Right kidney (tissue), 9 donors: ENCODE measurements at places on chromosomes 2 and 18.

DNA sequence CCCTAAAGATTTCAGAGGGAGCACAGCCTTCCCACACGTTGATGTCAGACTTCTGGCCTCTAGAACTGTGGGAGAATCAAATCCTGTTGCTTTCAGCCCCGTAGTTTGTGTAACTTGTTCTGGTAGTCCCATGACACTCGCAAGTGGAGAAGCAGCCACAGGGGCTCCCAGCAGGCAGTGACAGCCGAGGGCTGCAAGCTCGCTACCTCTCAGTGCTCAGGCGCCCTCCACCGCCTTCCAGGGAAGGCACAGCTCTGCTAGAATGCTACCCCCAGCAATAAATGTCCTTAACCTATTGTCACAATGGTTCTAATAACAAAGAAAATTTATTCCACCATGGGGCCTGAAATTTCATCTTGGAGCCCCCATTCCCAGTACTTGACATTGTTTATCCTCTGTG lies 143.1 kb upstream of the ZNF236 start:
- no peak for DNase-seq

DNA sequence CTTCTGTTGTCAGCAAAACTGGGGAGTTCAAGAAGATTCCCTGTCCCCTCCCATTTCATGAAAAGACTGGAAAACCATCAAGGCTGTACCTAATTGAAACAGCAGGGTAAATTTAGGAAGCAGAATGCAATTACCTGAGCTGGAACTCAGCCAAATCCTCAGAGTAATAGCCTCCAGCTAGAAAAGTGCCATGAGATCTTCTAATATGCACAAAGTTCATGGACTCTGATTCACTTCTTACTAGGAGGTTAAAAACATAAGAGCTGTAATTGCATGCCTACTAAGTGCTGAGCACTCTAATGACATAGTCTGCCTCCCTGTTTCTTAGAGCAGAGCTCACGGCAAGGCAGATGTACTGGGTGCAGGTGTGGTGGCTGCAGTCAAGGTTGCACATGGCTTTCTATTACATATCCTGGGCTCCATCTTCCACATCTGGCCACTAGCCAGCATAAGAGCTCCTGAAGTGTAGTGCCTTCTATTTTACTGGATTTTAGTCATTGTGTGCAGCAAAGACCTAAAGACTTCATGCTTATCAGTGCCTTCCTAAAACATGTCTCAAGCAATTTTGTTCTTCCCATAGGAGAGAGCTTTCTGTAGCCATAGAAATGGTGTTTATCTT lies 341.7 kb downstream of the PTPRM start:
- no peak for DNase-seq

- no peak for DNase-seq
Observed at GRCh38 chr2:170218931-170219330, 41.0 kb downstream of the MYO3B start.

DNA sequence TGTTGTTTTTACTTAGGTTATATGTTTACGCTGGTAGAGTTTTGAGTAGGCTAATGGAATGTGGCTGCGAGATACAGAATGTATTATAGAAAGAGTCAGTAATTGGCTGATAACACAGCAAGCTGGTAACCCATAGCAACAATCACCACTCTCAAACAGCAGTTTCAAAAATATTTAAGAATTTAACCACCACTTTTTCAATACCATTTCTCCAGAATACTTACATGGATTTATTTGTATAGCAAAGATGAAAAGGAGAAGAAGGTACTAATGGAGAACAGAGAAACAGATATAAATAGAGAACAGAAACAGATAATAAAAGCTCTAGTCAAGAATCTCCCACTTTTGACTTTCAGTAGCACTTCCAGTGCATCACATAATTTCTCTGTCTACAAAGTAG lies 188.3 kb upstream of the SLC39A10 start:
- no peak for DNase-seq

DNA sequence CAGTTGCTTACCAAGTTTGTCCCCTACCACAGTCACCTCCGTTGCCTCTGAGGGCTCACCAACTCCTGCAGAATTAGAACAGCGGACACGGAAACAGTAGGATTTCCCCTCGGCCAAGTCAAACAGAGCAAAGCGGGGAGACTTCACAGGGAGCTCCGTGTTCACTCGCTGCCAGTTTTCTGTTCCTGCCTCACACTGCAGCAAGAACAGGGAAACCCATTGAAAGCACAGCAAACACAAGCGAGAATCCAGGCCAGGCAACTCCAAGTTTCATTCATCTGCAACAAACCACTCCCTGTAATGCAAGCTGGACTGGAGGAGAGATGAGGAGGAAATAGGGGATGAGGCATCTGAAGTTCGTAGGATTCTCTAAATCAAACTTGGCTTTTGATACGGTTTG lies 84.2 kb downstream of the MYOM1 start:
- no peak for DNase-seq
